Stimulated activated CD4-positive, alpha-beta T cell treated with anti-CD3 and anti-CD28 coated beads, Interleukin-4, amount 100 ng/mL, for 4 hours (primary cell): ENCODE measurements at places on chromosomes 7 and 10.
A peak's percentile ranks its signal among the peaks of the same experiment; 100 is the strongest.

DNA sequence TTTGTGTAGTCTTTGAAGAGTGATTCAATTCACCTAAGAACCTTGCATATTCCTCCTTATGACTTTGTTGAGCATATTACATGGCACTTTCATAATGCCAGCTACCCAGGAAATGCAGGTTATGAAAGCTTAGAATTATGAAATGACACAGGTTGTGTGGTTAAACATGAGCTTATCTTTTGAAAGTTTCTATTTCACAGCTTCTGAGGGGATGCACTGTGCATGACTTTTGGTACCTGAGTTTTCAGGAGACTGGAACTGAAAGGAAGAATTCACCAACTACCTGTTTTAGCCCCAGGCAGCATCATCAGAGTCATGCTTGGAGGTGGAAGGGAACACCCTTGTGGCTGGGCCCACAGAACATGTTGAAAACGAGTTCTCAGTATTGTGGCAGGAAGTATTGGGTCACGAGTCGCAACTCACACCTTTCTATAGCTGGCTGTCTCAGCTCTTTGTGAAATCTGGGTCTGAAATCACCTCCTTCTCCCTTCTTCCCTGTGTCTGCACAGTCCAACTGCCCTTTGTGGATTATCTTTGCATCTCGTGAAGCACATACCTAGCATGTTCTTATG is 228.2 kb downstream of the PTEN start:
- peak; percentile 65 for DNase-seq

GRCh38 chr7:129298268-129298893 is 73.6 kb downstream of the AHCYL2 start:
- DNase-seq: peak; percentile 28

DNA sequence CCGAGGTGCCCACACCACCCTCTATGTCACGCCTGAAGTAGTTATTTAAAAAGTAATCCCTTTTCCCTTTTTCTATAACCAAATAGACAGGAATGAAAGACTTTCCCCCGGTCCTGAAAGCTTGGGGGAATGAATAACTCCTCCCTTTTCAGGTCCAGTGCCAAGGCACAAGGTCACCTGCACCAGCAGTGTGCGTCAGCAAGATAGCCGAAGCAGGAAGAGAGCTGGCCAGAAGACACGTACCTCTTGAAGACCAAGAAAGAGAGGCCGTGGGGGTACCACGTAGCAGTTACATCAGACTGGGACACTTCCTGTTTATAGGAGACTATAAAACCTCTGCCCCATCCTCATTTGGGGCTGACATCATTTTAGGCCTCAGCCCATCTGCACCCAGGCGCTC is 10.7 kb upstream of the AKR1B1 start:
- DNase-seq: no peak

GRCh38 chr7:11701829-11702560 is 130.0 kb downstream of the THSD7A start:
- no peak for DNase-seq
